NCI-H524 treated with DMSO at 0.1 percent for 48 hours (cell line): ENCODE measurements at places on chromosomes 2 and 18.

GRCh38 chr18:47321815-47322214 is 70.4 kb upstream of the SKOR2 start:
- no peak for DNase-seq

- no peak for DNase-seq
These were observed 517.2 kb upstream of the ACVR2A start for GRCh38 chr2:147327613-147328012.

- DNase-seq = no peak
These were observed 6.3 kb downstream of the RND3 start for GRCh38 chr2:150480971-150481830.

DNA sequence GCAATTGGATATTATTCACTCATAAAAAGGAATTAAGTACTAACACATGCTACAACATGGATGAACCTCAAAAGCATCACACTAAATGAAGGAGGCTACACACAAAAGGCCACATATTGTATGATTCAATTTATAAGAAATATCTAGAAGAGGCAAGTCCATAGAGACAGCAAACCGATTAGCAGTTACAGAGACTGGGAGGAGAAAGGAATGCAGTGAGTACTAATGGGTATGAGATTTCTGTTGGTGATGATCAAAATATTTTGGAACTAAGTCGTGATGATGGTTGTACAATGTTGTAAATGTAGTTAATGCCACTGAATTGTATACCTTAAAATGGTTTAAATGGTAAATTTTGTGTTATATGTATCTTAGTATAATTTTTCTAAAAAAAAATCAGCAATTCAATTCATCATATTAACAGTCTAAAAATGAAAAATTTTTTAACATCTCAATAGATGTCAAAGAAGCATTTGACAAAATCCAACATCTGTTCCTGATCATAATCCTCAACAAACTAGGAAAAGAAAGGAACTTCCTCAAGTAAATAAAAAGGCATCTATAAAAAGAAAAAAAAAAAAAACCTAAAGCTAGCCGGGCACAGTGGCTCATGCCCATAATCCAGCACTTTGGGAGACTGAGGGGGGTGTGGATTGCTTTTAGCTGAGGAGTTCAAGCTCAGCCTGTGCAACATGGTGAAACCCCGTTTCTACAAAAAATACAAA is 98.1 kb downstream of the TGIF1 start:
- no peak for DNase-seq

- no peak for DNase-seq
These were observed 13.9 kb downstream of the IL1F10 start for GRCh38 chr2:113081488-113082210.

- no peak for DNase-seq
These were observed 592.1 kb downstream of the TDRD15 start for GRCh38 chr2:21715887-21716286.

GRCh38 chr18:32851936-32852335 is 79.1 kb upstream of the KLHL14 start:
- no peak for DNase-seq

DNA sequence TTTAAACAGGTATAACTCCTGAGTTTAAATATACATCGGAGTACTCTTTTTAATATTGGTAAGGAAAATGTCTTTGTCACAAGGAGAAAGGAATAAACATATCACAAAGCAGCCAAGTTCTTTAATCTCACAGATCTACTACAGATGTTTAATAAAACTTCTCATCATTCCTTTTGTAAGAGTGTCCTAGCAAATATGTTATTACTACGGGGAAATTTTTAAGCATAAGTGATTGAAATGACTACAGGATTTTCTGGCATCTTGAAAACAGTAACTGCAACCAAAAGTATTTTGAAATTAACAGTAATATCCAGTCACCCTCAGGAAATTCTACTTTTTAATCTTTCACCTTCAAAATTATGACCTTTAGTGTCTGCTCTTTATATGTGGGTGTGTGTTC is 403.1 kb downstream of the IRS1 start:
- DNase-seq = no peak

DNA sequence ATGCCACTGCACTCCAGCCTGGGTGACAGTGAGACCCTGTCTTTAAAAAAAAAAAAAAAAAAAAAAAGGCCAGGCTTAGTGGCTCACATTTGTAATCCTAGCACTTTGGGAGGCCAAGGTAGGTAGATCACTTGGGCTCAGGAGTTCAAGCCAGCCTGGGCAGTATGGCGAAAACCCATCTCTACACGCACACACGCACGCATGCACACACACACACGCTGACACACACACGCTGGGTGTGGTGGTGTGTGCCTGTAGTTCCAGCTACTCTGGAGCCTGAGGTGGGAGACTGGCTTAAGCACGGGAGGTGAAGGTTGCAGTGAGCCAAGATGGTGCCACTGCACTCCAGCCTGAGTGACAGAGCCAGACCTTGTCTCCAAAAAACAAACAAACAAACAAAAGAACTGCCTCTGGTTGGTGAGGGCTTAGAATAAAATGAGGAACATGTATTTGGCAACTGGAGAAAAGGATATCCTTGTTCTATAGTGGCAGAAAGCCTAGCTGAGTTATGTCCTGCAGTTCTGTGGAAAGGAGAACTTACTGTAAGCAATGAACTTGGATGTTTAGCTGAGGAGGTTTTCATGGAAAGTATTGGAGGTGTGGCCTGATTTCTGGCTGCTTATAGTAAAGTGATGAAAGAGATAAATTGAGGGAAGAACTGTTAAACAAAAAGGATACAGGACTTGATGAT is 34.0 kb downstream of the HAT1 start:
- DNase-seq = no peak

DNA sequence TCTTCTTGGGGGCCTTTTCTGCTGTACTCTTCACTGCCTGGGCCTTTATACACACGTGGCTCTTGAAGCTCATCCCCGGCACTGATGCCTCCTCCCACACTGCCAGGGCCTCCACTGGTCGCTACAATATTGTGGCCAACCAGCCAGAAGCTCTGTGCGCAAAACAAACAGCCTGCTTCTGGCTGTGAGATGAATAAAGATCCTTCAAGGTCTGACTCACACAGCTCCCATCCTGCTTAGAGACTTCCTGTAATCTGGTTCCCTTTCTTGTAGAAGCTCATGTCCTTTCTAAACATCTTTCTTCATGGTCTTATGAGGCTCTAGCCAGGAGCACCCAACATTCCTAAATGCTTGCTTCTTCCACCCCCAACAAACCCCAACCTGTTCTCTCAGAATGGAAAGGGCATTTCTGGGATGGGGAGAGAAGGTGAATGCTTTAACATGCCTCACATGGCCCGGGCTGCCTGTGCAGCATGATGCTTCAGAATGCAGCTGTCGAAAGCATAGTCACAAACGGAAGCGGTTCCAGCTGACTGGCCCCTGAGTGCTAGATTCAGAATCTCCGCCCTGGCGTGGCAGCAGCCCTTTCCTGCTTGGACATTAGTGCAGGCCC is 24.6 kb downstream of the NRP2 start:
- no peak for DNase-seq

- DNase-seq = no peak
These were observed 30.9 kb downstream of the PIK3C3 start for GRCh38 chr18:41985914-41986313.
